ENCODE measurements at places on chromosomes 12 and 14.
A peak's percentile ranks its signal among the peaks of the same experiment; 100 is the strongest.

DNA sequence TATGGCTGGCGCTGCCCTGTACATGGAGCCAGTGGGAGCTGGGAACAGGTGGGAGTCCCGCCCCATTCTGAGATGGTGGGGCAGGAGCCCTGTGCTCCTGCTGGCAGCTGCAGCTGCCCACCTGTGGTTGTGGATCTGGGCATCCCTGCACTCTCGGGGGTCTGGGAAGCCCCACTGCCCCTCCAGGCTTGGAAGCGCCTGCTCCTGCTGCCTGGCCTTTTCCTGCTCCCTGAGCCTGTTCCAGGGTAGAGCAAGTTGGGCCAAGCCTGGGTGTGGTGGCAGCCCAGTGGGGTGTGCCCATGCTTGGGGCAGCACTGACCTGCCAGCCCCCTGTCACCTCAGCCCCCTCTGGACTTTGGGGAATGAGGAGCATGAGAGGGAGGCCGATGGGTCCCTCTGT lies 104.0 kb downstream of the MNAT1 start:
- no peak for DNase-seq

DNA sequence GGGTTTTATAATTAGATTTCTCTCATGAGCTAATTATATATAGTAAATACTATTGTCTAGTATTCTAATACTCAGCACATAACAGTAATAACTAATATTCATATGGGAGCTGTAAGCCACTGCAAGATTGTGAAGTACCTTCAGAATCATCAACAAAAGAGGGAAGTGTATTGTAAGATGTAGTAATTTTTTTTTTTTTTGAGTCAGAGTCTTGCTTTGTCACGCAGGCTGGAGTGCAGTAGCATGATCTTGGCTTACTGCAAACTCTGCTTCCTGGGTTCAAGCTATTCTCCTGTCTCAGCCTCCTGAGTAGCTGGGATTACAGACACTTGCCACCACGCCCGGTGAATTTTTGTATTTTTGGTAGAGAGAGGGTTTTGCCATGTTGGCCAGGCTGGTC lies 3.1 kb downstream of the GPR33 start:
- no peak for DNase-seq

- peak; percentile 49 for DNase-seq
Observed at GRCh38 chr12:122148657-122149056, 25.4 kb downstream of the IL31 start.

- DNase-seq, result no peak
Observed at GRCh38 chr12:49236423-49236822, 28.5 kb upstream of the TUBA1C start.

- no peak for DNase-seq
Observed at GRCh38 chr12:52419656-52420055, 13.5 kb upstream of the KRT82 start.

- DNase-seq, result no peak
Observed at GRCh38 chr14:75985618-75986438, at the start of gene IFT43. TSS of gene IFT43 (plus strand) at chr14:75985763. CDS start at chr14:75985787, 24 bp downstream.

DNA sequence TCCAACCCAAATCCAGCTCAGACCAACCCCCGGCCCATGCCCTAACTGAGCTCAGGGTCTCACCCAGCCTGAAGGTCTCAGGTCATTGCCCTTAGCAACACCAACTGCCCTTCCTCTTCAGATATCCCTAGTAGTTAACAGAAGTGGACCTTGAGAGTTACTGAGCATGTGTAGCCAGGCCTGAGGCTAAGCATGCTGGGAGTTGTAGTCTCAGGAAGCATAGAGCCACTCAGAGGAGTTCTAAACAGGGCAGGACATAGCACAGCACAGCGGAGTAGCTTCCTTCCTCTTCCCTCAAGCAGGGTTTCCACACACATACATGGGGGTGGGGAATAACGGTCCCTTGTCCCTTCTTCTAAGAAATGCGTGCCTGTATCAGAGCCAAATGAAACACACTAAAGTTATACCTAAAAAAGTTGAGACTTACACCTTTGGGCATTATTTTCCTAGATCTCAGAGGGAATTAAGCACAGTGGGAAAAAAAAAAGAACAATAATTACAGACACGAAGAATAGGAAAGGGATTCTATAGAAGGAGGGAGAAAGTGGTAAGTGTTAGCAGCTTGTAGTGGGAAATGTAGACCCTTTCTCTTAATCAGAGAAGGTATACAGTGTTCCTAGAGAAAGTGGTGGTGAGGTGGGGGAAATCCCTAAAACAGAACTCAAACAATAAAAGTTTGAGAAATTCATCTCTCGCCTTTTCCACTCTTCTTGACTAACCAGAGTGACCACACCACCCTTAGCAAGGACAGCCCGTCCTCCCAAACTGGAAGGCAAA lies 4.4 kb downstream of the KMT2D start:
- DNase-seq, result peak; percentile 49

GRCh38 chr12:119705182-119705581 lies 37.2 kb downstream of the PRKAB1 start:
- no peak for DNase-seq

DNA sequence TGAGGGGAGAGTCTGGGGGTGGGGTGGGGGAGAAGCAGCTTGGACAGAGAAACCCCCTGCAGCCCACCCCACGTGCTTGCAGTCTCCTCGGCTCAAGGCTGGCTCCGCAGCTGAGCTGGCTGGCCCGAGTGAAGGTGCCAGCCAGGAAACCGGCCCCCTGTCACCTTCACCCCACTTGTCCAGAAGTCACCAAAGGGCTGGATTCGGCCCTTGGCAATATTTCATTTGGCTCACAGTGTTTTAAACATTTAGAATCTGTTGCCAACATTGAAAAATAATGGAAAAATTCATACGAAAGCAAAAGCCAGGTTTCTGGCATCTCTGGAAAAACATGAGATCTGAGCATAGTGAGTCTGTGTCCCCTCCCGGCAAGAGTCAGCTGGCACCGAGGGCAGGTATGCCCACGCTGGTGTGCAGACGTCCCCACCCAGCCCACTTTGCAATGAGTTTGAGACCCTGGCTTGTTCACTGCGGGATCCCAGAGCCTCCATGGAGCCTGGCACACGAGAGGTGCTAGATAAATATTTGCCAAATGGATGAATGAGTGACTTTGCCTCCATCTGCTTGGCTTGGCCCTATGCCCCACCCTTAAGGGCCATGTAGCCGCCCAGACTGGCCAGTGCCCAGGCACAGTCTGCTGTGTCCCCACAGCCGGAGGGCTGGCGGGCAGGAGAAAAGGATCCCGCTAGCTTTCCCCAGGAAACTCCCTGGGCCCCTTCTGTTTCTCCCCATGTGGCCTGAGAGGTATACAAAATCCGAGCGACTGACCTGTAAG lies 18.2 kb downstream of the MSI1 start:
- no peak for DNase-seq

GRCh38 chr12:104567832-104568486 lies 111.2 kb downstream of the CHST11 start:
- DNase-seq, result no peak

- DNase-seq, result no peak
Observed at GRCh38 chr14:63852271-63852816, 460 bp upstream of the SYNE2 start.

GRCh38 chr12:8662593-8662992 lies at the start of gene MFAP5:
TSS of gene MFAP5 (minus strand) at chr12:8662826. CDS start at chr12:8662104, 722 bp downstream.
- no peak for DNase-seq

GRCh38 chr14:26330982-26331381 lies 266.9 kb downstream of the NOVA1 start:
- DNase-seq, result no peak

DNA sequence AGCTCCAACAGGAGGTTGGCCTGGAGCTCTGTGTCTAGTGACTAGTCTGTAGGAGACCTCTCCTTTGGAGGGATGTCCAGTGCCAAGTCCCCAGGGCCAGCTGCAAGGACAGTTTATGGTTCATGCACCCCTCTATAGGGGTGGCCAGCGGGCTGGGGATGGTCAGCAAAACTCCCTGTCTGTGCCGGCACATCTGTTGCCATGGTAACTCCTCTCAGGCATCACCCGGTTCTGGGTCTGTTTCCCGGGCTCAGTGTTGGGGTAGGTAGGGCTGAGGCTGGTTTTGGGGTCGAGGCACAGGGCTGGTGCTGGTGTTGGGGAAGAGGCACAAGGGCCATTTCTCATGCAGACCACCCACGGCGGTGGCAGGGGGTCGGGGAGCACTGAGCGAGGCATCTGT lies 196.8 kb downstream of the RBM19 start:
- DNase-seq, result no peak

- DNase-seq, result no peak
Observed at GRCh38 chr14:67705211-67705610, 3.5 kb downstream of the RDH12 start.

- DNase-seq, result peak; percentile 59
Observed at GRCh38 chr12:48936379-48936979, 11.2 kb upstream of the FKBP11 start.

GRCh38 chr14:97298736-97299135 lies 501.6 kb downstream of the VRK1 start:
- no peak for DNase-seq
